ENCODE measurements at places on chromosomes 2 and 18. TPM values are rescaled to one million over a fixed set of nuclear protein-coding genes. Genes with fewer than 3 reads are reported as not detected.

- no peak for DNase-seq
- peaks cover 4% of the 10 kb centered on the region for H3K4me1 ChIP-seq
- no peaks in the 10 kb centered on the region for H3K27me3 ChIP-seq
- no peak overlapping the region for H3K27ac ChIP-seq
- H3K36me3 ChIP-seq, result no peaks in the 10 kb centered on the region
Observed at GRCh38 chr2:136232456-136233172, 114.7 kb upstream of the CXCR4 start.

DNA sequence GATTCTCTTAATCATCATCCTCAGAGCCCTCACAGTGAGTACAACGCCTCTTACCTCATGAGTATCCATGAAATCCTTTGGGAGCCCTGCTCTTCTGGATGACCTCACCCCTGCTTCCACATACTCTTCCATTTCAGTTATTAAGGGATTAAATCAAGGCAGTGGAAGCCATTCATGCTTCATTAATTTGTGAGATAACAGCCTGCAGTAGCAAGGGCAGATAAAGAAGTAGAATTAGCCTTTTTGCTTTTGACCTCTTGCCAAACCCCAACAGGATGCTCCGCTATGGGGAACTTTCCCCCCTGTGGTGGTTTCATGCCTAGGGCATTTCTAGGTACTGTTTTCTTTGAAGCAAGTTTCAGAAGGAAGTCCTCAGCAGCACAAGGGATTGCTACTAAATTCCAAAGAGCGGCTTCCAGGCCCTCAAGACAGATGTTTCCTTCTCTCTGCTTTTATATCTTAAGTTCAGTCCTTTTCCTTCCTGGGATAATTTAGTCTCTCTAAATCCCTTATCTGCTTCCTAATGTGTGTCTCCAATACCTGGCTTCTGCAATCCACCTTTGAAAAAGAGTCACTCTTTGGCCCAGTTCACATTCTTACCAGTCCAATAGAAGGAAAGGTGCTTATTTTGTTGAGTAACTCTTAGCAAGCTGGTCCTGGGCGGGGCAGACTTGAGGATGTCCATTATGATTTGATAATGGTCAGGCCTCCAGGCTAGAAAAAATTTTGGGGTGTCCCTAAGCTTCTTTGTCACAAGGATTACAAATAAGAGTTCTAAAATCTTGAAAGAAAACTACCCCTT, 76.9 kb downstream of the MYO1B start:
- H3K27ac ChIP-seq, result no peak overlapping the region
- H3K27me3 ChIP-seq, result no peaks in the 10 kb centered on the region
- DNase-seq, result no peak
- H3K4me3 ChIP-seq, result no peak overlapping the region
- peaks cover 12% of the 10 kb centered on the region for H3K4me1 ChIP-seq

DNA sequence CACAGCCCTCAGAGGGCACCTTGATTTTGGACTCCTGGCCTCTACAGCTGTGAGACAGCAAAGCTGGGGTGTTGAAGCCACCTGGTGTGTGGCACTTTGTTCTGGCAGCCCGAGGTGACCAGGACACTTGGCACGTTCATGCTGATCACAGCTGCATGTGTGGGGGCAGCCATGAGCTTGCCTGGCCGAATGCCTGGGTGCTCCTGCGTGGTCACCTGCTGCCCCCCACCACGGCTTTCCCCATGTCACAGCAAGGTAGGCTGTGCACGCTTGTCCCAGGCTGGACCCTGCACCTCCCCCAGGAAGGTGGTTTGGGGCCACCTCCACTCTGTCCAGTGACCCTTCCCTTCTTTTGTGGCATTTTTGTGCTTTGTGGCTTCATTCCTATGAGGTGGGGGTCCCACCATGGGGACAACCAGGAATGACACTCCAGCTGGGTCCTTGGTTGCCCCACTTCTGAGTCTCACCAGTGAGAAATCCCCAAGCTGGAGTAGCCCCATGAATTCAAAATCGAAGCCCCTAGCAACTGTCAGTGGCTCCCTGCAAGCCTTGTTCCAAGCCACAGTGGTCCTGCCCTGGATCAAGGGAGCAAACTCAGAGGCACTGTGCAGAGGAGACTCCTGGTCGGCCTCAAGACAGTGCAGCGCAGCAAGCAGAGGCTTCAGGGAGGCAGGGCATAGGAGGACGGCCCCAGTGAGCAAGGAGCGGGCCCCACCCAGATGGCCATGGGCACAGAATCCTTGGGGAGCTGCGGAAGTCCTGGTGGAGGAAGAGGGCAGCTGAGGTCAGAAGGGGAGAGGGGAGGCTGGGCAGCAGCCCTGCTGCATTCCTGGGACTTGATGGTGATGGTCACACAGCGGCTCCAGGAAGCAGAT, 121.4 kb upstream of the HS6ST1 start:
- H3K4me3 ChIP-seq, result no peak overlapping the region
- H3K27me3 ChIP-seq, result no peaks in the 10 kb centered on the region
- DNase-seq, result no peak
- no peaks in the 10 kb centered on the region for H3K36me3 ChIP-seq
- no peaks in the 10 kb centered on the region for H3K4me1 ChIP-seq

DNA sequence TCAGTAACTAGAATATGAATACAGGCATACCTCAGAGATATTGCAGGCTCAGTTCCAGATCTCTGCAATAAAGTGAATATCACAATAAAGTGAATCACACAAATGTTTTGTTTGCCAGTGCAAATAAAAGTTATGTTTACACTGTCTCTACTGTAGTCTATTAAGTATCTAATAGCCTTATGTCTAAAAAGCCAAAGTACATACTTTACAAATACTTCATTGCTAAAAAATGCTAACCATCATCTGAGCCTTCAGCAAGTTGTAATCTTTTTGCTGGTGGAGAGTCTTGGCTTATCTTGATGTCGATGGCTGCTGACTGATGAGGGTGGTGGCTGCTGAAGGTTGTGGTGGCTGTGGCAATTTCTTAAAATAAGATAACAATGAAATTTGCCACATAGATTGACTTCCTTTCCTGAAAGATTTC, 159.4 kb downstream of the MYO1B start:
- no peaks in the 10 kb centered on the region for H3K36me3 ChIP-seq
- DNase-seq, result no peak
- H3K27ac ChIP-seq, result no peak overlapping the region
- H3K4me1 ChIP-seq, result no peaks in the 10 kb centered on the region
- no peaks in the 10 kb centered on the region for H3K27me3 ChIP-seq

DNA sequence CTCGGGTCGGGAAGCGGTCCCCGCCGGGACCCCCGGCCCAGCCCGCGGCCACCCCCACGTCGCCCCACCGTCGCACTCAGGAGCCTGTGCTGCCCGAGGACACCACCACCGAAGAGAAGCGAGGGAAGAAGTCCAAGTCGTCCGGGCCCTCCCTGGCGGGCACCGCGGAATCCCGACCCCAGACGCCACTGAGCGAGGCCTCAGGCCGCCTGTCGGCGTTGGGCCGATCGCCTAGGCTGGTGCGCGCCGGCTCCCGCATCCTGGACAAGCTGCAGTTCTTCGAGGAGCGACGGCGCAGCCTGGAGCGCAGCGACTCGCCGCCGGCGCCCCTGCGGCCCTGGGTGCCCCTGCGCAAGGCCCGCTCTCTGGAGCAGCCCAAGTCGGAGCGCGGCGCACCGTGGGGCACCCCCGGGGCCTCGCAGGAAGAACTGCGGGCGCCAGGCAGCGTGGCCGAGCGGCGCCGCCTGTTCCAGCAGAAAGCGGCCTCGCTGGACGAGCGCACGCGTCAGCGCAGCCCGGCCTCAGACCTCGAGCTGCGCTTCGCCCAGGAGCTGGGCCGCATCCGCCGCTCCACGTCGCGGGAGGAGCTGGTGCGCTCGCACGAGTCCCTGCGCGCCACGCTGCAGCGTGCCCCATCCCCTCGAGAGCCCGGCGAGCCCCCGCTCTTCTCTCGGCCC, 13.6 kb downstream of the SPEG start:
- no peak overlapping the region for H3K4me3 ChIP-seq
- H3K27me3 ChIP-seq, result no peaks in the 10 kb centered on the region

- DNase-seq, result no peak
- no peak overlapping the region for H3K27ac ChIP-seq
- no peaks in the 10 kb centered on the region for H3K36me3 ChIP-seq
- H3K4me1 ChIP-seq, result no peaks in the 10 kb centered on the region
- H3K4me3 ChIP-seq, result no peak overlapping the region
- H3K27me3 ChIP-seq, result no peaks in the 10 kb centered on the region
Observed at GRCh38 chr2:213669657-213670056, 385.4 kb downstream of the SPAG16 start.

The EVX2 gene
- not detected for total RNA-seq

GRCh38 chr2:1739961-1740715, 4.2 kb downstream of the PXDN start:
- H3K36me3 ChIP-seq, result no peaks in the 10 kb centered on the region
- no peak overlapping the region for H3K27ac ChIP-seq
- H3K4me3 ChIP-seq, result no peak overlapping the region
